Stimulated activated effector memory CD8-positive, alpha-beta T cell treated with anti-CD3 and anti-CD28 coated beads, Interleukin-12 subunit alpha, Interleukin-12 subunit beta, amount 100 ng/mL, for 72 hours (primary cell): ENCODE measurements at places on chromosomes 13 and 19.

DNA sequence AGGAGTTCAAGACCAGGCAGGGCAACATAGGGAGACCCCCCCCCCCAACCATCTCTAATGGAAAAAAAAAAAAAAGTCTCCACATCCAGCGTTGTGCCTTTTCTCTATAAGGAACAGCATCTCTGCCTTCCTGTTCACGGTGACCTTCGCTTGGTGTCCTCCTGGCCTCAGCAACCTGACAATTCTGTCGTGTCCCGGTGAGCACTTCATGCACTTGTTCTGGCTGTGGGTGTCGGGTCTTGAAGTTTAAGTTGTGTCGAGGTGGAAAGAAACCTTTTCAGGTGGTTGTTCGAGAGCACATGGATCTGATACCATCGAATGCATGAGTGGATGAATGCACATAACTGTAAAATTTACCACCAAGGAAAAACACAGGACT, 594 bp downstream of the ZNF559 start:
- DNase-seq, result no peak

DNA sequence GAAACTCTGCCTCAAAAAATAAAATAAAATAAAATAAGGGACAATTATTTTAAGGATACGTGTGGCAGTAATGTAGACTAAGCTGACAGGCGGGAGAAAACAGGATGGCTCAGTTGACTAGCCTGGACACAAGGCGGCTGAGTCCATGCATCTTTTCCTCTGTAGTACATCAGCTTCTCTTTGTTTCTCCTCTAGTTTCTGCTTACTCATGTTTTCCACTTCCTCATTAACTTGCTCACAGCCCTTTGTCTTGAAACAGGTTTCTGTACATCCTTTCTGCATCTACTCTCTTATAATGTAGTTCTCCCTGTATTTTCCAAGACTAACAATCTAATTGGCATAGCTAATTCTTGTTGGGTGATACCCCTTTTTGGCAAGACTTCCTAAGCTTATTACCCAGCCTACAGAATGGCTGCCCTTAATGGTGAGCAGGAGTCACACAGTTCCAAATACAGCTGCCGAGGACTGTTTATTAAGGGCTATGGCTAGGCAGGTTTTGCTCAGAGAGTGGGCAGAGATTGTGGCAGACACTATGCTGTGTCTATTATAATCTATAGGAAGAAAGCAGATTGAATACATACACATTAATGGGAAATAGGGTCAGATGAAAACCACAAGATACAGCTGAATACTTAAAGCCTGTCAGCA, 58.7 kb upstream of the KLF5 start:
- no peak for DNase-seq

DNA sequence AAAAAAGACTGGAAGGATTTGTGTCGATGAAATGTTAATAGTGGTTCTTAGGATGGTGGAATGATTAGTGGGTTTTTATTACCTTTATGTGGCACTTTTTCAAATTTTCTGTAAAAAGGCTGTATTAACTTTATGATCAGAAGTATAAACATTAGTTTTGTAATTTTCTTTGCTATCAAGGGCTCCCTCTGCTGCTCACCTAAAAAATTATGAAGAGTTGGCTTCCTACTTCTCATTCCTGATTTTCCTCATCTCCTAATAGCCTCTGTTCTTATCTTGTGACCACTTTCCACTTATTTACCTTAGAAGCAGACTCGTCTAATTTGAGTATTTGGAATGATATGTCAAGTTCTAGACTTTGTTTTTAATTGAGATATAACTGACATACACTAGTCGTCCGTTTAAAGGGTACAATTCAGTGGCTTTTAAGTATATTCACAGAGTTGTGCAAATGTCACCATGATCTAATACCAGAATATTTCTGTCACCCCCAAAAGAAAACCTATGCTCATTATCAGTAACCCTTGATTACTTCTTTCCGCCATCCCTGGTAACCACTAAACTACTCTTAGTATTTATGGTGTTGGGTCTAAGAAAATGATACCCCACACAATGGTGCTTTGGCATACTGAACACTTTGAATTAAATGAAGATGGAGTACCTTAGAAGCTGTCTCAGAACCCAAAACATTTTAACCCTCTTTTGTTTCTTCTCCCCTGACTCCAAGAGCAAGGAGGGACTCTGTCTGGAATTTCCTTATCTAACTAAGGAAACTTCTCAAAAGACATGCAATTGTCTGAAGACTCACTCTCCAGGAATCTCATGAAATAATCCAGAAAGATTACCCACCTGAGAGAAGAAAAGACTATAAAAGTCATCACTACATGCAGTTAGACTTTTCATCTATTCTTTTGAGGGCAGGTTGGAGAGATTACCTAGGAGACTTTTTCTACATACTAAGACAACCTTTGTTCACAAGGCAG, 311.3 kb downstream of the DLEU7 start:
- DNase-seq, result no peak

DNA sequence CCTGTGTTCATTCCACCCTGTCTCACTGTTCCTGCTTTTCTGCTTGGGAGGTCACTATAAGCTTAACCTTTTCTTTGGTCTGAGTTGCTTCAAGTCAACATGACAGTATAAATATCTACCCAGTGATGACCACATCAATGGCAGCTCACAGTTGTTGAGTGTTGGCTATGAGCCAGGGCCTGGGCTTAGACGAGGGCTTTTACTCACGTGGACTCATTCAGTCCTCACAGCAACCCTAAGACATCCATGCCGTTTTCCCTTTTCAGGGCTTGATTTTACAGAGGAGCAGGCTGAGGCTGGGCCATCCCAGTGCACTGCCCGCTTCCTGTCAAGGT, 10.2 kb upstream of the CCDC97 start:
- no peak for DNase-seq

GRCh38 chr13:97191615-97192014, 30.5 kb upstream of the MBNL2 start:
- no peak for DNase-seq

GRCh38 chr19:27691991-27692390, 1521.0 kb downstream of the UQCRFS1 start:
- no peak for DNase-seq

DNA sequence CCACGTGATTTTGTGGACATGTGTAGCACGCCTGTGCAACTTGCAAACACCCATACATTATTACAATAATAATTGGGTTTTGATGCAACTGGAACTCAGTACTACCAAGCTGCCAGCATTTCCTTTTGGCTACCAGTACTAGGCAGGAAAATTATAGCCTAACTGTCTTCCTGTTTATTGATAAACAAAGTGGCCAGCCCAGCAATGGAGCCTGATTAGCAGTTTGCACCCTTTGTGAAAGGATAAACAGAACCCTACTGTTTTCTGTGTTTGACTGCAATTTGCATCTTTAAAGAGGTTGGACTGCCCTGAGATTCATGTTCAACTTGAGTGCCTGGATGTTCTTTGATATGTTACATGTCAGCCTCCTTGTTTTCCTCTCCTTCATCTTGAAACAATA, 173.9 kb downstream of the ZIC5 start:
- DNase-seq, result no peak

GRCh38 chr13:29081697-29082440, 261.7 kb downstream of the MTUS2 start:
- no peak for DNase-seq

GRCh38 chr19:19410553-19411550, 5.4 kb downstream of the GATAD2A start:
- peak; percentile 21 for DNase-seq

DNA sequence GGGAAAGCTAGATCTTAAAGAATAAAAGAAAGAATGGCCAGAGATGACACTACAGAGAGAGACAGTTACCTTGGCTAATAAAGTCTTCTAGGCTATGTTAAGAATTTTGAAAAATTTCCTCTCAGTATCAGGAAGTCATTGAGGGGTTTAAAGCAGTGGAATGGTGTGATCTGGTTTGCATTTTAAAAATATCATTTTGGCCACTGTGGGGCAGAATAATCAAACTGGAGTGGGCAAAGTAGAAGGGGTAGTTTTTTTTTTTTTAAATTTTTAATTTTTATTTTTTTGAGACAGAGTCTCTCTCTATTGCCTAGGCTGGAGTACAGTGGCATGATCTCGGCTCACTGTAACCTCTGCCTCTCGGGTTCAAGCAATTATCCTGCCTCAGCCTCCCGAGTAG, 4.4 kb upstream of the CNMD start:
- no peak for DNase-seq

GRCh38 chr13:74218291-74218690, 84.1 kb upstream of the KLF12 start:
- no peak for DNase-seq

DNA sequence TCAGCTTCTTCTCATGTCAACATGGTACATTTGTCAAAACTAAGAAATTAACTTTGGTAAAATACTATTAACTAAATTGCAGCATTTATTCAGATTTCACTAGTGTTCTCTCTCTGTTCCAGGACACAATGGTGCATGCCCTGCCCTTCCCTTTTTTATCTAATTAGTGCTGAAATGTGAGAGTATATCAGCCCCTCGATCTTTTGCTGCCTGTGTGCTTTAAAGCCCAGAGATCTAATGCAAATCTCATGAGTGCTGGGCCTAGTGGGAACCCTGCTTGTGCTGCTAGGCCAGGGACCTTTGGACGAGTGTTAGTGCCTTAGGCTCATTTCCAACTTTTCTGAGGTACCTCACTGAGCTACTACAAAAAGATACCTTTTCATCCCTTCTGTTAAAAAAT, 221.1 kb upstream of the EDNRB start:
- DNase-seq, result no peak

GRCh38 chr19:4220188-4220587, 9.1 kb upstream of the EBI3 start:
- DNase-seq, result no peak

GRCh38 chr13:33367171-33367895, 81.8 kb upstream of the STARD13 start:
- no peak for DNase-seq

DNA sequence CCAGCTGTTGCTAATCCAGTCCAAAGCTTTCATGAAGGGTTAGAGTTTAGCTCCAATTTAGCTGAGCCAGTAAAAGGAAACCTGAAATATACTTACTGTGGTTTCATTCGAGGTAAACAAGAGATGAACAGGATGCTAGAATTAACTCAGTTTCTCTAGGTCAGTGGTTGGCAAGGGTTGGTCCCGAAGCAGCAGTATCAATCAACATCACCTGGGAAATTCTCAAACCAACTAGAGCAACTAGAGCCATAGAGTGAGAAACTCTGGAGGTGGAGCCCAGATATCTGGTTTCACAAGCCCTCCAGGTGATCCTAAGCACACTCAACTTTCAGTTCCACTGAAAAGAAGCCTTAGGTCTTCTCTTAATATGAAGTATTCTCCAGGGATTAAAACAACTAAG, 376.7 kb downstream of the OXGR1 start:
- DNase-seq, result no peak

- no peak for DNase-seq
Observed at GRCh38 chr13:112648966-112649690, 40.7 kb upstream of the ATP11A start.
